Activated T-cell treated with anti-CD3 and anti-CD28 coated beads, Interleukin-2, amount 50 U/mL, for 1 hour (primary cell): ENCODE measurements at places on chromosomes 6 and 20.

GRCh38 chr6:143003676-143004075 is 57.0 kb upstream of the AIG1 start:
- DNase-seq = no peak

DNA sequence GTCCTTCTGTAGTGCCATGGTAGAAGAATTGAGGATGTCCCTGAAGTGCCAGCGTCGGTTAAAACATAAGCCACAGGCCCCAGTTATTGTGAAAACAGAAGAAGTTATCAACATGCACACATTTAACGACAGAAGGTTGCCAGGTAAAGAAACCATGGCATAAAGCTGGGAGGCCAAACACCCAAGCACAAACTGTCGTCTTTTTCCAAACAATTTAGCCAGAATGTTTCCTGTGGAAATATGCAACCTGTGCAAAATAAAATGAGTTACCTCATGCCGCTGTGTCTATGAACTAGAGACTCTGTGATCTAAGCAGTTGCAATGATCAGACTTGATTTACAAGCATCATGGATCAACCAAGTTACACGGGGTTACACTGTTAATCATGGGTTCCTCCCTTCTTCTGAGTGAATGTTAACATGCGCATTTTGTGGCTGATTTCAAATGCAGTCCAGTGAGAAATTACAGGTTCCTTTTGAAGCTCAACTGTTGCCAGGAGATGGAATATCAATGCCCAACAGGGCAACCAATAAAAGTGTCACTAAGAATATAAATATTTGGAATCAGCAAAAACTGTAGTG is 674.9 kb downstream of the GRIK2 start:
- no peak for DNase-seq

GRCh38 chr20:48384147-48384818 is 443.5 kb downstream of the PREX1 start:
- DNase-seq = no peak

DNA sequence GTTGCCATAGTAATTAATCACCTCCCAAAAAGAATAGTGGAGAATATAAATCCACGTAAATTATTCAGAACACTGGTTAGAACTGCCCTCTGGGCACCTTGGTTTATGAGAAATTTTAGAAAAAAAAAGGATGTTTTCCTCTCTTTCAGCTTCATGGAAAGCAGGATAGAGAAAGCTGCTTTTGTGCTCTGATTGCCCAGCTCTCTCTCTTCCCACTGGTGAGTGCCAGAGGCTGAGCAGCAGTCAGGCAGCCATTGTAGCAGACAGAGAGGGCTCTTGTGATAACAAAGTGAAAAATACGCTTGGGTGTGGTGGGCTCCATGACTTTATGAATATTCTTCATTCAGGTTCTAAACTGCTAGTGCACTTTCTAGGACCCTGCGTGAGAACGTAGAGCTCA is 26.4 kb downstream of the SLC35F1 start:
- no peak for DNase-seq

- no peak for DNase-seq
Measured at GRCh38 chr6:147005499-147005898, 198.7 kb upstream of the STXBP5 start.

- no peak for DNase-seq
Measured at GRCh38 chr6:31299947-31300346, 28.1 kb upstream of the HLA-C start.

GRCh38 chr6:142950291-142950690 is 5.3 kb upstream of the HIVEP2 start:
- DNase-seq = no peak

- no peak for DNase-seq
Measured at GRCh38 chr6:18330548-18331081, 56.5 kb upstream of the RNF144B start.

DNA sequence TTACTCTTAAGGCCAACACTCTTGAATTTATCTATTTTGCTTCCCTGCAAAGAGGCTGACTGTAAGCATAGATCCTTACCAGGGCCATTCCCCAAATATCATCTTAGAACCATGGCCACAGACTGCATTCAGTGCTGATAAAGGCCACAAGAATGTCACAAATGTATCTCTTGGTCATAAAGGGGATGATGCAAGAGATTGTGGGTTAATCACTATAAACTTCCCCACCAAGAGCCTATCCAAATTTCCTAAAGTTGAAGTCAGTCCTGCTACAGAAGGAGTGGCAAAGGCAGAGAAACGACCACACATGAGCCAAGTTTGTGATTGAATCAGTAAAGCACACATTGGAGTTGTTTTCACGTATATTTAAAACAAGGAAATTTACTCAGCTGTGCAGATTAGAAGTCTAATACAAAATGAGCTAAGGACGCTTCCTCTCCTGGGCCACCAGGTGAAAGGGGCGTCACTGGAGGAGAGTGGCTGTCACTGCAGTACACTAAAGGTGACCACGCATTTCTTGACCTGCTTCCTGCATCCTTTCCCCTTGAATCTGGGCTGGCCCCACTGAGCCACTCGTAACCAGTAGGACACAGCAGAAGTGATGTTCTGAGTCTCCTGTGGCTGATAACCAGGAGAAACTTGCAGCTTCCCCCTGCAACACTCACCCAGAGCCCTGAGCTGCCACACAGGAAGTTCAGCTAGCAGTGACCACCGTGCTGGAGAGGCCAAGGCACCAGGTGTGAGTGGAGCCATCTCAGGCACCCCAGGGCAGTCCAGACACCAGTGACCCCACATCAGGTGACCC is 181.9 kb downstream of the SYNDIG1 start:
- DNase-seq = no peak

GRCh38 chr6:140586426-140587061 is 1212.1 kb upstream of the CITED2 start:
- no peak for DNase-seq

DNA sequence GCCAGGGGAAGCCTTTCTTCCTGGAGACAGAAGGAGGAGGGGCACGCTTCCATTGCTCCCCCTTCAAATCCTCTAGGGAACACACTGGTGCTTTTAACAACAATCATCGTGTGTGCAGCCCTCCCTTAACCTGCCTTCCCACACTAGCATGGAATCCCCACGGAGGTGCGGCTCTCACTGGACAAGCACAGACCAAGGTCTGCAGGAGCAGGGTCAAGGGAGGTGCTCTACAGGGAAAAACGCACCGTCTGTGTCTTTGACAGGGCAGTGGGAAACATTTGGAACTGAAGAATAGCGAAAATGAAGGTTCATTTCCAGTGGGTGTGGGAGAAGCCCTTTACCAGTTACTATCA is 527.1 kb downstream of the QKI start:
- DNase-seq = no peak

DNA sequence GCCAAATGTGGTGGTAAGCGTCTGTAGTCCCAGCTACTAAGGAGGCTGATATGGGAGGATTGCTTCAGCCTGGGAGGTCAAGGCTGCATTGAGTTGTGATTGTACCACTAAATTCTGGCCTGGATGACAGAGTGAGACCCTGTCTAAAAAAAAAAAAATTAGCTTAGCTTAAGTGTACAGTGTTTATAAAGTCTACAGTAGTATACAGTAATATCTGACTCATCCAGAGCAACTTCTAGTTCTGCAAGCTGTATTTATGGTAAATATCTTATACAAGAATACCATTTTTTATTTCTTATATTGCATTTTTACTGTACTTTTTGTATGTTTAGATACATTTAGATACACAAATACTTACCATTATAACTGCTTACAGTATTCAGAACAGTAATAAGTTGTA is 58.1 kb downstream of the UQCC1 start:
- DNase-seq = no peak

GRCh38 chr6:2396846-2397630 is 151.6 kb upstream of the GMDS start:
- no peak for DNase-seq

GRCh38 chr20:3932681-3933080 is 43.5 kb downstream of the PANK2 start:
- no peak for DNase-seq

GRCh38 chr6:140779341-140779740 is 1353.4 kb upstream of the GJE1 start:
- no peak for DNase-seq

DNA sequence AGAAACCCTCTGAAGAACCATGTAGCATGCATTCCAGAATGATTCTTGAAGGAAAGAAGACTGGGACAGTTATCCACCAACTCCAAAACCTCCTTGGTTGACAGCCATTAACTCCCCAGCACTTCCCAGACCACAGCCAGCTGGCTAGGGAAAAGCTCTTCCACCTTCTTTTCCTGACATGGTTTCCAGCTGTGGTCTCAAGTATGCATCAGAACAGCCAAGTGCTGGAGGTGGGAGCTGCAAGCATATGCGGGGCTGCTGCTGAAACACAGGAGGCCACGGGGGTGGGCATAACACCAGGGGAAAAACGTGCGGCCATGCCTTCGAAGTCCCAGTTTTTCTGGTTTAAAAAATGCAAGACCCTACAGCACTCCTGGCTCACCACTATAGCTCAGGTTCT is 108.0 kb upstream of the FAM184A start:
- DNase-seq = no peak

DNA sequence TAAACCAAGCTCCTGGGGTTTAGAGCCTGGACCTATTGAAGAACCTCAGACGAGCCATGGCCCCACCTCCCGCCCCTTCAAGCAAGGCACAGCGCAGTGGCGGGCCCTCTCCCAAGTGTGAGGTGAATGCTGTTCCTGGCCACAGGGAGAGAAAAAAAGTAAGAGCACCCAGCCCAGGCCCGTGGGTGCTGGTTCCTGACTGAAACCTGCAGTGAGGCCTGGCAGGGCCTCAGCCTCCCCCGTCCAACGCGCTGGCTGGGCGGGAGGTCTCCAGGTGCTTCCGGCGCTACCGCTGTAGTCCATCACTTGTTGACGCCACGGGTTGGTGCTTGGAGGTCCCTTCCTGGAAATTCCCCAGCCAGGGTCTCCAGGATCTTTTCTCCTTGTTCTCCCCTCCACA is 5.5 kb upstream of the FAM83C start:
- DNase-seq = no peak

DNA sequence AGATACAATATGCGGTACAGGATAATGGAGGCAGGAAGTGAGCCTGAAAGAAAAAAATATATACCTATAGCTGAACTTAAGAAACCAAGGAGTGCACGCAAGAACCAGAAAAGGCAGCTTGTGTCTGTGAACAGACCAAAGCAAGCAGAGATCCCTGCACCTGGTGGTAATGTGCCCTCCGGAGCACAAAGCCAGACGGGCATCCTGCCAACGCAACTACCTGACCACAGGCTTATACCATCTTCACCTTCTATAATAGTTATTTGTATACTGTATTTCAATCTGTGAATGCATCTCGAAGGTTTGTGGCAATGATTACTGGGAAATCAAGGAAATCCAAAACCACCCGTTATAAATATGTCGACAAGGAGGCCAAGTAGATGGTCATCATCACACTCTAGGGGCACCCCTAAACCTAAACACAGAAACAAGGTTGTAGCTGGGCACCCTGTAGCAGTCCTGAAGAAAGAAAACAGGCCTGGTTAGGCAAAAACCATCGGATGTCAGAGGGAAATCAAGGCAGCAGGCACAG is 801 bp downstream of the FBXL4 start:
- DNase-seq = peak; percentile 49

DNA sequence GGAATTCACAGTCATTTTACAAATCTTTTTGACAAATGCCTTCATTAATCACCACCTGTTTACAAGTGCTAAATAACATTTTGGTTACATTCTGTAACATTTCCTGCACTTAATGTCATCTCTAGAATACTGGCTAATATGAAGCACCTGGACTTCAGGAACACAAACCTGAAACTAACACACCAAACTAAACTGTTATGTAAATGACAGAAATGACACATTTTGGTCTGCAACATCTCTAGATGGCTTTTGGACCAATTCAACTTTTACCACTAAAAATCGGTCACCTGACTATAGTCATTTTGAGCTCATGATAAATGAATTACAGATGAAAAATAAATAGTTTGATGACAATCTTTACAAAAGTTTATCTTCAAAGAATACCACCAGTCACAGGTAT is 80.6 kb downstream of the ATG5 start:
- DNase-seq = no peak

DNA sequence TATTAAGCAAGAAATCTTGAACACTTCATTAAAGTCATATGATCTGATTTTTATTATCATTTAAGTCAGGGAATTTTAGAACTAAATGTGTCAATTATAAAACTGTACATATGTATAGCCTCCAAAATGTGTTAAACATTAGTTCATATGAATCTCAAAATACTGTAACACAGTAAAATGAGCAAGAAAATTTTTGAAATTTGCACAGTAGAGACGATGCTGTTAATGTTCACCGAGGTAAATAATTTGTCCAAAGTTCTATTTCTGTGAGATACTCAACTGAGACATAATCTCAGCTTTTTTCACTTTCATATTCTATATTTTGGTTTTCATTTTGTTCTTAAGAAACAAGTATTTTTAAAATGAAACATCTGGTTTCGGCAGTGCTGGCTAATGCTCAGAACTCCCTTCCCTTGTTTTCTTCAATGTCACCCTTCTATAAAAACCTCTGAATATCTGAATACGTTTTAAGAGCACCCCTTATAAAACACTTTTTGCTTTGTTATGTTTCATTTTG is 353.1 kb downstream of the LAMA2 start:
- DNase-seq = no peak

DNA sequence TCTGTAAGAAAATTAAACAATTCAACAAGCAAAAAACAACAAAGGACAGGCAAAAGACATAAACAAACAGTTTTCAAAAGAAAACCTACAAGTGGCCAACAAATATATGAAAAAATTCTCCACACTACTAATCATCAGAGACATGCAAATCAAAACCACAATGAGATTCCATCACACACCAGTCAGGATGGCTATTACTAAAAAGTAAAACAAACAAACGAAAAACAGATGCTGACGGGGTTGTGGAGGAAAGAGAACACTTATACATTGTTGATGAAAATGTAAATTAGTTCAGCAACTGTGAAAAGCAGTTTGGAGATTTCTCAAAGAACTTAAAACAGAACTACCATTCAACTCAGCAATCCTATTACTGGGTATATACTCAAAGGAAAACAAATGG is 537.6 kb downstream of the HDGFL1 start:
- no peak for DNase-seq

DNA sequence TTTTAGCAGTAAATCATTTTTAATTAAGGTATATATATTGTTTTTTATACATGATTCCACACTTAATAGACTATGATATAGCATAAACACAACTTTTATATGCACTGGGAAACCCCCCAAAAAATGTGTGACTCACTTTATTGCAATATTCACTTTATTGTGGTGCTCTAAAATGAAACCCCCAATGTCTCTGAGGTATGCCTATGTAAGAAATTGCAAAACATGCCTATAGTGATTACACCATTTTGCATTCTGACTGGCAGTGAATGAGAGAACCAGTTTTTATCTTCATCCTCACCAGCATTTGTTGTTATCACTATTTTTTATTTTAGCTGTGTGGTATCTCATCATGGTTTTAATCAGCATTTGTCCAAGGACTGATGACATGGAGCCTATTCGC is 8.5 kb upstream of the CST11 start:
- no peak for DNase-seq

GRCh38 chr6:76682842-76683241 is 610.4 kb upstream of the IMPG1 start:
- DNase-seq = no peak

- DNase-seq = no peak
Measured at GRCh38 chr6:32664354-32664753, 2.1 kb downstream of the HLA-DQB1 start.

GRCh38 chr6:63352544-63353285 is 32.9 kb upstream of the LGSN start:
- DNase-seq = no peak
